MCF 10A (cell line): ENCODE measurements at places on chromosomes 11 and 22.

DNA sequence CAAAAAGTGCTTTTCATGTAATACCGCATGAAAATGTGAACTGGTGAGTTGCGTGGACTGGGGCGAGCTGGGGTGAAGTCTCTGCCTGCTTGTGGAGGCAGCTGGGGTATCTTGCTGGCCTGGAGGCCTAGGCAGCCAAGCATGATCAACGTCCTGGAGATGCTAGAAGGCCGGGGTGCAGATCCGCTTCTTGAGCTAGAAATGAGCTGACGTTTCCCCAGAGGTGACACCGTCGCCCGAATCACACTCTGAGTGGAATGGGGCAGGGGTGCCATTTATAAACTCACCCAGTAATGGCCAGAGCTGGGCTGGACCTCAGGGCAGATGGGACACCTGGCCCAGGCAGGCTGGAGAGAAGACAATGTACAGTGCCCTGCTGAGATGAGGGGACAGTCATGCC lies 1513.0 kb downstream of the TBC1D22A start:
- H3K4me3 ChIP-seq, result no peak overlapping the region
- H3K36me3 ChIP-seq, result no peaks in the 10 kb centered on the region
- no peak overlapping the region for H3K27ac ChIP-seq
- H3K4me1 ChIP-seq, result no peaks in the 10 kb centered on the region
- no peak for DNase-seq

- peaks cover 29% of the 10 kb centered on the region for H3K27me3 ChIP-seq
- no peaks in the 10 kb centered on the region for H3K4me1 ChIP-seq
- no peaks in the 10 kb centered on the region for H3K36me3 ChIP-seq
These were observed 613.5 kb downstream of the INSC start for GRCh38 chr11:15728207-15728606.

DNA sequence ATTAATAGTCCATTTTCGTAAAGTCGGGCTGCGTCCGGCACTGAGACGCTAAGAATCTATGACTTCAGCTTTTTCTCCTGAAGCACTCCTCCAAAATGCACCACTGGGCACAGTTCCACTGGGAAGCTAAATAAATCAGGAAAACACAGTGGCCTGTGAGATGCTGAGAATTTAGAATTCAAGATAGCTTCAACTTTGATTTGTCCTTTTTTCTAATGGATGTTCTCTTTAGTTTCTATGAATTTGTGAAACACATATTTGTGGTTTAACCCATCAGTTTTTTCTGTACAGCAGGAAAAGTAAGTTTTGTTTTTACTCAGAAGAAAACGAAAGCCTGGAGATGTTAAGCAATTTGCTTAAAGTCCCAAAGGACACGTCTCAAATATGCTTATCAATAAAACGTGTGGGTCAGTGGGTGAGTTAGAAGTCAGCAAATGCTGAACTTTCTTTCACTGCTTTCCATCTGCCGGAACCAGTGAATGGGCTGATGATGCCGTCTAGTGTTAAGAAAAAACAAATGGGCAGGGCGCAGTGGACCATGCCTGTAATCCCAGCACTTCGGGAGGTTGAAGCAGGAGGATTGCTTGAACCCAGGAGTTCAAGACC lies 40.7 kb upstream of the CLMP start:
- no peaks in the 10 kb centered on the region for H3K4me1 ChIP-seq
- DNase-seq, result no peak
- no peaks in the 10 kb centered on the region for H3K36me3 ChIP-seq

- H3K4me1 ChIP-seq, result no peaks in the 10 kb centered on the region
- no peak overlapping the region for H3K27ac ChIP-seq
- H3K36me3 ChIP-seq, result no peaks in the 10 kb centered on the region
- no peaks in the 10 kb centered on the region for H3K27me3 ChIP-seq
- no peak for DNase-seq
These were observed 20.9 kb downstream of the SHISAL1 start for GRCh38 chr22:44291674-44292360.

GRCh38 chr11:16912692-16913111 lies 101.5 kb downstream of the PLEKHA7 start:
- DNase-seq, result no peak
- no peak overlapping the region for H3K27ac ChIP-seq
- H3K36me3 ChIP-seq, result no peaks in the 10 kb centered on the region
- H3K4me3 ChIP-seq, result no peak overlapping the region
- no peaks in the 10 kb centered on the region for H3K27me3 ChIP-seq

GRCh38 chr11:73281796-73282660 lies 9.9 kb downstream of the P2RY6 start:
- H3K4me1 ChIP-seq, result no peaks in the 10 kb centered on the region
- no peaks in the 10 kb centered on the region for H3K27me3 ChIP-seq
- H3K36me3 ChIP-seq, result no peaks in the 10 kb centered on the region

DNA sequence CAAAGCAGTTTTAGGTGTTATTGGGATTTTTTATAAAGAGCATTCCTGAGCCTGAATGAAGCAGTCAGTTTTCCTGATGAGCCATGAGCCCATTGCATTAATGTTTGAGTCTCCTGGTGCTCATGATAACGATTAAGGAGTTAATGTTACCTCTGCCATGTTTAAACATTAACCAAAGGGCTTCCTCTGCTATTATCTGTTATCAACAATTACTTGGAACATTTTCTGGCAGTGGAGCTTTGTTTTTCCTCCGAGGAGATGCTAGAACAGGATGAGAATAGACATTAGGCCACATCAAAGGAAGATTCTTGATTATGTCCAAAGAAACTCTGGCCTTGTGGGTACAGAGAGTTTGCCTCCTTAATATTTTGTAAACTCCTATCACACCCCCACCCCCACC lies 49.9 kb downstream of the ZNRF3 start:
- H3K27ac ChIP-seq, result no peak overlapping the region
- H3K36me3 ChIP-seq, result no peaks in the 10 kb centered on the region
- H3K4me1 ChIP-seq, result peaks cover 10% of the 10 kb centered on the region
- H3K4me3 ChIP-seq, result no peak overlapping the region
- no peak for DNase-seq
